Activated CD8-positive, alpha-beta memory T cell treated with anti-CD3 and anti-CD28 coated beads, Interleukin-2, amount 10 ng/mL, durations not matched to agents 7 days and 5 days (primary cell): ENCODE measurements at places on chromosomes 5 and 9. TPM values are rescaled to one million over a fixed set of nuclear protein-coding genes. Genes with fewer than 3 reads are reported as not detected.

DNA sequence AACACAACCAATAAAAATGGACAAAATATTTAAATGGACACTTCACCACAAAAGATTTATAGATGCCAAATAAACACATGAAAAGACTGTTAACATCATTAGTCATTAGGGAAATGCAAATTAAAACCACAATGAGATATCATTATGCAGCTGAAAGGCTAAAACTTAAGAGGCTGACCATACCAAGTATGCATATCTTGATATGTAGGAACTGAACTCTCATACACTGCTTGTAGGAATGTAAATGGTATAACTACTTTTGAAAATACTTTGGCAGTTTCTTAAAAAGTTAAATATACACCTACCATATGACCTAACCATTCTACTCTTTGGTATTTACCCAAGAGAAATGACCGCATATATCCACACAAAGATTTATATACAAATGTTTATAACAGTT, 13.6 kb upstream of the ADAMTS12 start:
- DNase-seq = no peak

- no peak for DNase-seq
These were observed 1875.9 kb upstream of the CDH9 start for GRCh38 chr5:28914297-28914696.

Gene IGIP
- 3.4 TPM for total RNA-seq

Gene ADRB2
- 4.4 TPM for total RNA-seq

Gene CAVIN4
- 0.33 TPM for total RNA-seq

Gene ACOT12
- not detected for total RNA-seq

Gene RNF180
- total RNA-seq = not detected

Gene JAK2
- 27.0 TPM for total RNA-seq

Gene CDC23
- 42.7 TPM for total RNA-seq
